Muscle of back (tissue), 13 donors: ENCODE measurements at places on chromosomes 7 and 10. TPM values are rescaled to one million over a fixed set of nuclear protein-coding genes. Genes with fewer than 3 reads are reported as not detected.

PITX3 gene
- polyA plus RNA-seq, result 10.8 TPM

CDH23 gene
- 3.9 TPM for polyA plus RNA-seq

UTF1 gene
- polyA plus RNA-seq, result not detected

DNA sequence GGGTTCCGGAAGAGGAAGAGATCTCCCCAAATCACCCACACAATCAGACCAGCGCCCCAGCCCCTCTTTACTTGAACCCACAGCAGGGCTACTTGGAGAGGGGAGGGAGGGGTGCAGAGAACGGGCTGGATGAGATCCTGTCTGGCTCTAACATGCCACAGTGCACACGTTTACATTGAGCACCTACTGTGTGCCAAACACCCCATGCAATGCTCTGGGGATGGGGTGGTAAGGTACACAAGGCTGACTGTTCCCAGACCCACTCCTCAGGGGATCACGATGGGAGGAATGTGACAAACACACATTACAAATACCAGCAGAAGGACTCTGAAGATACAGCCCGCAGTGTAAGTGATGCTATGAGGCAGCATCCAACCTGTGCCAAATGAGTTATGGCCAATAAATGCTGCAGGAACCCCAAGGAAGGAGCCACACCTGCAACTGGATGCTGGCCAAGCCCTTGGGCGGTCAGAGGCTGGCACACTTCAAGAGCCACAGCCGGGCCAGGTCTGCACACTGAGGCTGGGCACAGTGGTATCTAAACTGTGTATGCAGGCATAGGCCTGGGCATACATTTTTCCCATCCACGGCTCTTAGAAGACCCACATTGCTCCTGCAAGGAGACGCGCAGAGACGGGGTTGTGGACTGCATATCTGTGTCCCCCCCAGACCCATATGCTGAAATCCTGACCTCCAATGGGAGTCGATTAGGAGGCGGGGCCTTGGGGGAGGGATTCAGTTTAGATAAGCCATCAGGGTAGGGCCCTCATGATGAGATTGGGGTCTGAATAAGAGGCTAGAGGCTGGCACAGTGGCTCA lies 6.4 kb downstream of the SPOCK2 start:
- no peak for DNase-seq

DNA sequence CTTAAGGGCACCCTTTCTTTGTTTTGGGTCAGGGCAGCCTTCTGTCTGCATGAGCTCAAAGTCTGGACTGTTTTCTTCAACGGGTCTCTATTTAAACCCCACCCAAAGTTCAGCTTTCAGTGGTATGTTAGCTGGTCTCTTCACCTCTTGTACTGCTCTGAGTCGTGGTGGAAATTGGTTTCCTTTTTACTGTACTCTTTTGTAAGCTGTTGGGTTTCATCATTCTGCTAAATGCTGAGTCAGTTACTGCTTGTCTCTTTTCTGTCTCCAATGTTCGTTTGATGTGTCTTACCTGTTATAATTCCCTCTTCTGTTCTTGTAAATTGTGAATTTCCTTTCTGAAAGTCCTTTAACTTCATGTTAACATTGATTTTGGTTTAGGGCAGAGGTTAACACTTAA lies 64.1 kb upstream of the MALRD1 start:
- no peak for DNase-seq

DNA sequence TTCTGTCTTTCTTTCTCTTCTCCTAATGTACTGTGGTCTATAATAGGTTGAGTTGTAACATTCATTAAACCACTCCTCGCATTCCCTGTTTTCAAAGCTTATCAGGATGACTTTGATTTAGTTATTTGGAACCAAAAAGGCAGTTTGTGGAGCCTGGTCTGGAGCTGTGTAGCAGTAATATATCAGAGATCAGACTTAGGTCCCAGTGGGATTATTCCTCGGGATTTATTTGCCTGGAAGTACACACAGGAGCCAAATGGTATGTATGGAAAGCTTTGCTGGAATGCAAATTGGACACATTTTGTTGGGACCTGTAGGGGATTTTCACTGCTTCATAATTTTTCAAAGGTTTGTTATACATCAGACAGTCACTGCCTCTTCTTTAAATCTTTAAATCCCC lies 40.9 kb downstream of the GBF1 start:
- DNase-seq, result no peak

DNA sequence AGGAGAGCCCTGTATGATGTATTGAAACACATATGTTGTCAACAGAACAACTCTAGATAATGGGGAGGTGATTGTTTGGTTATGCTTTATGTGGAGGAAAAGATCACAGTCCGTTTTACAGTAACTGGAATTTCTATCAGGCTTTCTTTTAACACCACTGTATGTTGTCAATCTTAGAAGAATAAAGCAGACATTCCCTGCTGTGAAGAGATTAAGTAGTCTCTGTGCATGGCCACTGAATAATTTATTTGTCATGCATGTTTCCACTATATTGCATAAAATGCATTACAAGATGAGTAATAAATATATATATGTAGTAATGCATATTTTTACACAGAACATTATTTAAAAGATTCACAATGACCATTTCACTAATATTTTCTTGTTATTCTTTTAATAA lies 440.0 kb downstream of the ANKRD7 start:
- no peak for DNase-seq

- DNase-seq, result no peak
Measured at GRCh38 chr7:112201839-112202238, 4.4 kb downstream of the DOCK4 start.

DNA sequence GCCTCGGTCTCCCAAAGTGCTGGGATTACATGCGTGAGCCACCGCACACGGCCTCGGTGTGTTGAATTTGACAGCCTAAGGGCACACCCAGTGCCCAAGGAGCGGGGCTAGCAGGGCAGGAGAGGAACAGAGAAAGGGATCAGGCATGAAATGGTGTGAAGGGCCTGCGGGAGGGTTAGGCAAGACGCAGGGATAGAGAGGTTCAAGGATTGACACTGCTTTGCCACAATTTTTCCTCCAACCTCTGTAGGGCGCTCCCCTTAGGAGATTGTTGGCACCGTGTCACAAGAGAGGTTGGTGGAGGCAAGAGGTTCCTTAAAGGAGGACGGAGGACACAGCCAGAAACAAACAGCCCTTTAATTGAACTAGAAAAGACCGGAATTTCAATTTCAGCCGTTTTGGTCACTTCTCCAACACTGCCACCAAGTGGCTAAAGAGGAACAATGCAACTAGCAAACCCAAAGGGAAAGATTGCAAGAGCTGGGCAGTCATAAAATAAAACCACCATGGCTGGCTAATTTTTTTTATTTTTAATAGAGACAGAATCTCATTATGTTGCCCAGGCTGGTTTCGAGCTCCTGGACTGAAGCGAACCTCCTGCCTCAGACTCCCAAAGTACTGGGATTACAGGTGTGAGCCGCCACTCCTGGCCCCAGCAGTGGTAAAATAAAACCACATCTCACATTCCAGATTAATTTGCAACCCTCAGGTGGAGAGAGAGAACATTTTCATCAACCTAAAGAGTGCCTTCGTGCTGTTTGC lies 6.9 kb upstream of the CREB3L2 start:
- peak; percentile 66 for DNase-seq
